Left ventricle myocardium superior (tissue), 1 donor: ENCODE measurements at places on chromosomes 4 and X. TPM values are rescaled to one million over a fixed set of nuclear protein-coding genes. Genes with fewer than 3 reads are reported as not detected.

Gene ARHGAP36
- not detected for total RNA-seq

Gene SRPX2
- total RNA-seq: 9.5 TPM

Gene CT47A1
- not detected for total RNA-seq

Gene TSPAN7
- total RNA-seq: 20.0 TPM

Gene KIT
- 1.4 TPM for total RNA-seq

Gene ODAM
- total RNA-seq: not detected

Gene GSX2
- not detected for total RNA-seq

Gene HELT
- not detected for total RNA-seq

GRCh38 chrX:76796311-76796710 lies 368.8 kb downstream of the MAGEE1 start:
- DNase-seq: no peak

- no peak for DNase-seq
These were observed 40.8 kb downstream of the HTRA3 start for GRCh38 chr4:8310306-8310705.

- DNase-seq: peak; percentile 43
These were observed 201.2 kb downstream of the CHIC2 start for GRCh38 chr4:53863158-53863557.

DNA sequence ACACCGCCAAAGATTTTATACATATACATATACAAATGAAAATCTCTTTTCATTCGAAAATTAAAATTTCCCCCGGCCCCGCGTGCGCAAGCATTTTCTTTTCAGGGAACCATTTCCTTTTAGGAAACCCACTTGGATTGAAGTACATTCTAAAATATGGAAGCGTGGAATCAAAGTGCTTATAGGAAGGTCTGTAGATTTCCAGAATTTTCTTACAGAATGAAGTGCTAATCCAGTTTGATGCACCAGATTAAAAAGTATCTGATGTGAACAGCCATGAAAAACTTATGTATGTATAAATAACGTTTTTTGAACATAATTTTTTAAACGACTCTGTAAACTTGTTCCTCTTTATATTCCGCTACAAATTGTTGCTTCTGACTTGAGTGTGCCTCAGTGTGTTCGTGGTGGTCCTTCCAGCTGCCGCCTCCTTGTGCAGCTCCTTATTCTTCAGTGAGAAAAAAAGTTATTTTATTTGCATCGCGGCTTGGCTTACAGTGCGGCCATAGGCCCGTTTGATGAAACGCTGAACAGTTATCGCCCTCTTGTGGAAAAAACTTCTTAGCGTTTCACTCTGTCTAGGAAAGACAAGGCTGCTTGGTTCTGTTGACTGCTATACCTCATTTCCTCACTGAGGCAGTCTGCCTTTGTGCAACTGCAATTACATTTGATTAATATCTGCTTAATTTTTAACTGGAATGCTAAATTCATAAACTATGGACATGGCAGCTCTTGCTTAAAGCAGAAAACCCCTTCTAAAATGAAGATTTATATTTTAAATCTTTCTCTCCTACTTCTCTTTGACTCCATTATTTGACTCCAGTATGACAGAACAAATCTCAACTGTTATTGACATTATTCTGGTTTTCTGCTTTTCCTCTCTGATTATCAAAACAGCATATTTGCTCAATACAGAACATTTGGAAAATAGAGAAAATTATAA lies 4.7 kb upstream of the NKX6-1 start:
- DNase-seq: no peak

DNA sequence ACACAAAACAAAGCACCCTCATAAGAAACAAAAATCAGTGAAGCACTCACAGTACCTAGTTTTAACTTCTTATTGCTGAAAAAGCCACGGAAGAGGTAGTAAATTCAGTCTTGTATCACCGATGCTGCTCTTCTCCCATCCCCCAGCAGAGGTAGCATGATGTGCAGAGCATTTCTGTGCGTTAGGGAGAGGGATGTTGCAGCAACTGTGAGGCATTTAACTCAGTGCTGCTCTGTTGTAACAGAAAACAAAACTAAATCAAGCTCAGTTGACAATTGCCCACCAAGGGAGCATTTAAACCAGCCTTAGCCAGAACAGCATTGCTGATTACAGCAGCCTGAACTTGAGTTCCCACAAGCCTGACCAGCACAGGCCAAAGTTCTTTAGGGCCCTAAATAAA lies 1279.7 kb upstream of the ADGRL3 start:
- no peak for DNase-seq

DNA sequence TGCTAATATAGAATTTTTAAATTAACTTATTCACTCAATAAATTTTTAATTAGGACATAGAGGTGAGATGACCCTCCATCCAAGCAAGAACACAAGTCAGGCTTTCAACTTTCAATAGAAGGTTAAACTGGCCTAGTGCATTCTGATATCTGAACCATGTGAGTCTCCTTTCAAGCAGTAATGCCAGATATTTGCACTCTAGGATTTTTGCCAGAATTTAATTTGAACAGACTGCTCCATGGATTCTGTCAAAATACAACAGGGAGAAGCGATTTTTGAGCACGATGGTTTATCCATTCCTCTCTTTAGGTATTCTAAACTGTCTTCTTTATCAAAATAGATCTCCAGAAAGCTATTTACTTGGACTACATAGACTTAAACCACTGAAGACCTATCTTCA lies 72.0 kb upstream of the DCLK2 start:
- no peak for DNase-seq

- DNase-seq: no peak
These were observed 2078.4 kb upstream of the TENM3 start for GRCh38 chr4:180164799-180165198.

DNA sequence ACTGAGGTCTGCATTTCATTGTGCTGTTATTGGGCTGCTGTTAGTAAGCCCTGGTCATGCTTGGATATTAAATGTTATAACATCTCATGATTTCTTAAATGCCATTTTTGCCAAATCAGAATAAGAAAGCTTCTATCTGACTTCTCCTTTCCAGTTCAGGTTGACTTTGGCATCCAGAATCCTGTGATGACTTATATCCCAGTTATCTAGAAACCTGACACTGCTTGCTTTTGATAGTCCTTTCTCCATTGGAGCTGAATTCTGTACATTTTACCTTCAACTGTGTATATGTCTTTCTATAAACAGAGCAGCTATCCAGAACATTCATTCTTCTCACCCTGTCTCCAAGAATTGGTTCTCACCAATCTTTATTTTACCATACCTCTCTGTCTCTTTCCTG lies 257.7 kb upstream of the GNPDA2 start:
- no peak for DNase-seq

GRCh38 chrX:122666601-122667000 lies 517.5 kb upstream of the GRIA3 start:
- no peak for DNase-seq

GRCh38 chr4:112251019-112251643 lies 19.5 kb downstream of the AP1AR start:
- DNase-seq: no peak

GRCh38 chr4:54367059-54367458 lies 138.0 kb downstream of the PDGFRA start:
- no peak for DNase-seq

DNA sequence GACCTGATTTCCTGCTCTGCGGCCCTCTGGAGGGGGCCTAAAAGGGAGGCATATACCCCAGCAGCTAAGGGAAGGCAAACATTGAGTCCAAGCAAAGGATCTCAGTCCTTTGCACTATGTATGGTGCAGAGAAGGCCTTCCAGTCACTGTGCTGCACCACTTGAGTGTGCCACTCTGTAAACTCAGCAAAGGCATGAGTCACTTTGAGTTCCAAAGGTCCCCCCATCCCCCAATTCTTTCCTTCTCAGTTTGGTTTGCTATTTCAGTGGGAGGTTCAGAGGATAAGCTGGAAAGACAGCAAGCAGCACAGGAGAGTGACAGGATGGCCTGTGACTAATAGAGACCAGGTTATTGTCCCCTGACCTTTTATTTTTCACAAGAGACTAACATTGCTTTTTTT lies 131.3 kb downstream of the FHDC1 start:
- no peak for DNase-seq

- no peak for DNase-seq
These were observed 18.7 kb upstream of the ALG13 start for GRCh38 chrX:111662292-111662691.

- no peak for DNase-seq
These were observed 34.5 kb downstream of the STBD1 start for GRCh38 chr4:76341063-76341462.

DNA sequence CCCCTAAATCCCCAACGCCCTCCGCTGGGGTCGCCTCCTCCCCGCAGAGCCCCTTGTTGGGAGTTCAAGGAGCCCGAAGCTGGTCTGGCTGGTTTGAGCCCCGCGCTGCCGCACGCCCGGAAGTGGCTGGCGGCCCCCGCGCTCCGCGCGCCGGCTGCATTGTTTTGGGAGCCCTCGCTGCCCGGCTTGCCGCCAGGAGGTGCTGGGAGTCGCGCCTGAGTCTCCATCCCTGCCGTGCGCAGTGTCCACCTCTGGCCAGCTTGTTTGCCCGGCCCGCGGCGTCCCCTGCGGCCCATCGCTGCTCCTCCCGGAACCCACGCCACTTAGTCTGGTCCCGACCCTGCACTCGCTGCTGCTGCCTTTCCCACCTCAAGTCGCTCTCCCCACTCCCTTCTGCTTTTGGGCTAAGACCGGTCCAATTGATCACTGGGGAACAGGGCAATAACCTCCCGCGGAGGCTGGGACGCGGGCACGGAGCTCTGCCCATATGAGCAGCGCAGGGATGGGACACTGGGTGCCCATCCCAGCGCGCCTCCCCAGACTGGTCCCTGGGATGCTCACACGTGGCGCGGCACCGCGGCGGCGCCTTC lies 2.2 kb upstream of the SFRP2 start:
- DNase-seq: peak; percentile 51

GRCh38 chr4:84622959-84623358 lies 40.0 kb downstream of the CDS1 start:
- no peak for DNase-seq

DNA sequence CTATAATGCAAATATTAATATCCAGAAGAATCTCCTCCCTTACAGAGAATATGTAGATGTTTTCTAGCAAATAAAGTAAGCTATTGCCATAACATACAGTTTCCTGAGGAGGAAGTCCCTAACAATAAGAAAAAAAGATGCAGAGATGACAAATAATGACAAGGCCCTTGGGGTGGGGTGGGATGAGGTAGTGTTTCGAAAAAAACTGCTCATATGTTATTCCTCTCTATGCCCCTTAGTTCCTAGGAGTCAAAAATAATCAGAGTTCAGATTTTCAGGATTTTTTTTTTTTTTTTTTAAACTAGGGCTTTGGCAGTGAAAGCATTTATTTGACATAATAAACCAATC lies 99.0 kb downstream of the ZAR1 start:
- DNase-seq: no peak

DNA sequence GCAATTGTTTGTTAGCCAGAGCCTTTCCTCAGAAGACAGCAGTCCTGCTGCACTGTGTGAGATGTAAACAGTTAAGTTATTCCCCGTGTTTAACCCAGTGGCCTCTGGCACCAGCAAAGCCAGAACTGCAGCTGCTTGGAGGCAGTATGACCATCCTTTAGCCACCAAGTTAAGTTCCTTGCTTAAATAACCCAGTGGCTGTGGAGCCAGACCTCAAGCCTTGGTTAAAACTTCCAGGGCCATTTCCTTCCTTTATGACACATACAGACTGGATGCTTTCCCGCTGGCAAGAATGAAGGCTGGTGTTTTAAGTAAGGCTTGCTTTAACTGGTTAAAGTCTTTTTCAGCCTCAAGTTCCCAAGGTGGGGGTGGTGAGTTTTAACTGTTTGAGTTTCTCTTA lies 379.8 kb downstream of the DCAF12L2 start:
- DNase-seq: no peak

GRCh38 chr4:72567036-72567435 lies 2.0 kb downstream of the ADAMTS3 start:
- DNase-seq: no peak

- DNase-seq: peak; percentile 18
These were observed 17.6 kb upstream of the WFS1 start for GRCh38 chr4:6252051-6252450.

DNA sequence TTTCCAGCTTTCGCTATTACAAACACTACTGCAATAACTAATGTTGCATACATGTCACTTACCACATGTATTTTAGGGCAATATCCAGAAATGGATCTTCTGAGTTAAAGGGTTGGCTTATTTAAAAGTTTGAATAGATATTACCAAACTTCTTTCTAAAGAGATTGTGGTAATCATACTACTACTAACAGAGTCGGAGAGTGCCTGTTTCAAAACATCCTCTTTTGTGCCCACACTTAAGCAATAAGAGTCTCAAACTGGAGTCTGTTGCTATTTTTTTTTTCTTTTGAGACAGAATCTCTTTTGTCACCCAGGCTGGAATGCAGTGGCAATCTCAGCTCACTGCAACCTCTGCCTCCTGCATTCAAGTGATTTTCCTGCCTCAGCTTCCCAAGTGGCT lies 35.8 kb downstream of the FGFBP1 start:
- no peak for DNase-seq

- no peak for DNase-seq
These were observed 433 bp upstream of the COQ2 start for GRCh38 chr4:83285055-83285407.

GRCh38 chrX:67289055-67289499 lies 254.7 kb upstream of the AR start:
- DNase-seq: no peak

DNA sequence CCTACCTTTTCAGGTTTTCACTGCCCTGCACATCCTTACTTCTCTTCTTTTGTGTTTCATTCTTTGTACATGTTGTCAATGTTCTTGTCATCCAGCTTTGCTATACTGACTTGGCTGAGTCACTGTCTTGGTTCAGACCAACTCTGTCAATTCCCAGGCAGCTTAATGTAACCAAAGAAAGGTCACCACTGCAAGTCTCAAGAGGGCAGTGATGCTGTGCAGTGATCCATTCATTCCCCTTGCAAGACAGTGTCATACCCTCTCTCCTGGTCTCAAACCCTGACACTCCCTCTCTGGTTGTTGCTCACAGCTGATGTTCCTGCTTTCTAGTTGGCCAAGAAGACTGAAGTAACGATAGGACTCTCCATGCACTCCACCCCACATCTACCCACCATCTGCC lies 17.5 kb downstream of the RAB39B start:
- DNase-seq: no peak

- no peak for DNase-seq
These were observed 318.8 kb upstream of the RASGEF1B start for GRCh38 chr4:81790477-81790876.

- DNase-seq: no peak
These were observed 7.4 kb downstream of the SUPT20HL2 start for GRCh38 chrX:24306440-24306839.

GRCh38 chr4:77201857-77202256 lies 44.9 kb downstream of the CCNG2 start:
- no peak for DNase-seq

DNA sequence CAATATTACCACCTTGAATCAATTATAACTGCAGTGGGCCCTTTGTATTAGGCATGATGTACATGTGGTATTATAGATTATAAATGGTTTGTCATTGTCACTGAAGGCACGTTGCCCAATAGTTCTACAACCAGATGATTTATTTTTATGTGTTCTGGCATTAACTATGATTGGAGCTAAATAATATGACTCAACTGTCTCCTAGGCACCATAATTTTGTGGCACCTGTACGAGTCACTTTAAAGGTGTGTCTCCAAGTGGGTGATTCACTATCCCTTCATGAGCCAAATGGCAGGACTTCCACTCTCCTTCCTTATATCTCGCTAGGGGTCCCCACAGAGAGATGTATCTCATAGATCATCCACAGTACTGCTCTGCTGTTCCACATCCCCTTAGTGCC lies 6.1 kb upstream of the SMPX start:
- no peak for DNase-seq
